ENCODE measurements at places on chromosomes 5 and 9. TPM values are rescaled to one million over a fixed set of nuclear protein-coding genes. Genes with fewer than 3 reads are reported as not detected.
A peak's percentile ranks its signal among the peaks of the same experiment; 100 is the strongest.

DNA sequence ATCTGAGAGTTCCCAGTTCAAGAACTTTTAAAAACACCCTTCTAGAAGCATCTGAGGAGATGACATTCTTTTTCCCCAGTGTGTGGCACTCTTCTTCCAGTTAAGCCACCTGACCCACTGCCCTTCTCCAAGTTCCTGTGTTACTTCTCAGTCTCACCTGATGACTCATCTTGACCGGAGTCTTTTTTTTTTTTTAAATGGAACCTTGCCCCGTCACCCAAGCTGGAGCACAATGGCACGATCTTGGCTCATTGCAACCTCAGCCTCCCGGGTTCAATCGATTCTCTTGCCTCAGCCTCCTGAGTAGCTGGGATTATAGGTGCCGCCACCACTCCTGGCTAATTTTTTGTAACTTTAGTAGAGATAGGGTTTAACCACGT is 224.1 kb upstream of the DAB2 start:
- ATAC-seq, result no peak

GRCh38 chr5:33801292-33801691 is 90.5 kb downstream of the ADAMTS12 start:
- ATAC-seq, result no peak

- no peak for ATAC-seq
These were observed 7.2 kb upstream of the TLR4 start for GRCh38 chr9:117697046-117697445.

DNA sequence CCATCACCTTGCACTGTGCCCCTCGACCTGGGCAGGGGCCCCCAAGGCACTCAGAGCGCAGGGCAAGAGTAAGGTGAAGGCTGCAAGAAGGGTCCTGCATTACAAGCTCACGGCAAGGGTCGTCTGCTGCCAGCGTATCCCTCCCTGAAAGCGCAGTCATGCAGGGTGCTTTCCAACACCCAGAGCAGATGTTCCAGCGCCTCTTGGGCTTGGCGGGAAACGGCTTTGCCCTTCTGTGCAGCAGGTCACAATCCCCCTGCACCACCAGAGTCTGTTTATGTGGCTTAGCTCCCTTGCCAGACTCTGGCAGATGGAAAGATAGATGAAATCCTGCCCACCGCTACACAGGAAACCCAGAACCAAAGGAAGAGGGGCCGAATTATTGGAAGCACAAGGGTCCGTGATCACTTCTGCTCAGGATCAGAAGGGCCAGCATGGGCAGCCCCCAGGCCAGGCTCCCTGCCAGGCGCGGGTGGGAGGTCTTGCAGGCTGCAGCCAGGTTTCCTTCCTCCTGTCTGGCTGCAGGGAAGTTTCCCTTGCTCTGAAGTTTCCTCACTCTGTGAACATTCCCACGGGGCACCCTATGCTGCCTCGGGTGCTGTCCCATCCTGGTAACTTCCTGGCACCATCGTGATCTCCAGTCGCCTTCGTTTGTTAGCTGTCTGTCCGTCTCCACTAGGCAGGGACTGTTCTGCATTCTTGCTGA is 132.2 kb downstream of the ZNF354C start:
- ATAC-seq, result no peak

GRCh38 chr5:160262151-160263074 is 33.1 kb downstream of the FABP6 start:
- ATAC-seq, result no peak

DNA sequence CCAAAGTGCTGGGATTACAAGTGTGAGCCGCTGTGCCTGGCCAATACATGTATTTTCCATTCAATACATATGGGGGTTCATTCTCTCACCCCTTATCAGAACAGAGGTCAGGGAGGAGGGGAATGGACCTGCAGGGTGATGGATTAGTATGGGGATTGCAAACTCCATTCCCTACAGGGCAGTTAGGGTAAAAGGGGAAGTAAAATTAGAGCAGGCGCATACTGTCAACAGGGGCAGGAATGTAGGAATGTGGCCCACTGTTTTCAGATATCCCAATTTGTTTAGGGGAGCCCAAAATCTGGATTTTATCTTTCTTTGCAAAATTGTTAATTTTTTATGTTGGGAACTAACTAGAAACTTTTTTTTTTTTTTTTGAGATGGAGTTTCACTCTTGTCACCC is 46.4 kb upstream of the SLC44A1 start:
- no peak for ATAC-seq

- no peak for ATAC-seq
These were observed 181.7 kb upstream of the CD180 start for GRCh38 chr5:67378256-67378655.

GRCh38 chr9:125505988-125506438 is 201.0 kb downstream of the MAPKAP1 start:
- no peak for ATAC-seq

DNA sequence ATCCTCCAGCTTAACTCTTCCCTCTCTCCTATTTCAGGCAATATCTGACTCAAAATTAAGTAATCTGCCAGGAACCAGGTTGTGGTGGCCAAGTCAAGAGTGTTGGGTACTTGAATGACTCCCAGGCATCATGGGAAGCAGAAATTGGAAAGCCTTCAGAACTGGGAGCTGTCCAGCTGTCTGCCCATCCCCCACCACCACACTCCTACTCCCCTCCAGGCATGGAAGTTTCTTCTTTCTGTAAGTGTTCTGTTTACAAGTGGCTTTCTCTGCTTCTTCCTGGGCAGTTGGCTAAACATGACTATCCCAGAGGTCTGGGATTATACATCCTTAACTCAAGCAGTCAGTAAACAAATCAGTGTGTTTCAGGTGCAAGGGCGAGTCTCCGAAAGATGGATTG is 14.6 kb upstream of the PBX3 start:
- ATAC-seq, result no peak

DNA sequence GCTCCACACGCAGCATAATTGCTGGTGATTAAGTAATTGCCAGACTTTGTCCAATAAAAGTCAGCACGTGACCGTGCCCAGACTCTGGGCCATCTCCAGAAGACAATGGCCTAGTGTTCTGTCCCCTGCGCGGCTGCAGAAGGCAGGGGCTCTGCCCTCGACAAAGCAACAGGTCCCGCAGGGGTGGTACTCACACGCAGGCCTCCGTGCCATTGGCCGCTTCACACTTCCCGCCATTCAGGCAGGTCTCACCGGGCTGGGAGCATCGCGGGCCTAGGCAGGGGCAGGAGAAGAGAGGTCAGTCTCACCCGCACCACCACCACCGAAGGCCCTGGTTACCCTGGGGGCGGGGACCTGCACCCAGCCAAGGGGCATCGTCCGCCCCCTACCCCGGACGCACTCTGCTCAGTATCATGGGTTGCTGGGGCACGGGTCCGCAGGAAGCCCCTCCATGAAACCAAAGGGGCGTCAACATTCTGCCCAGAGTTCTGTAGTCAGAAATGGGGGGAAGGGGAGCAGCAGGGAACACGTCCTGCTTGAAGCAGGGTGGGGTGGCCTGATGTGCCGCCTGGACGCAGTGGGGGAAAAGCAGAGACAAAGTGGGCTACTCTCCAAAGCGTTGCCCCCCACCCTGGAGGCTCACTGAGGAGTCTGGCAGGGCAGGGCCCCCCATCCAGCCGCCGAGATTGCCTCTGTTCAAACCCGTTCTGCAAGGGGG is 1.9 kb downstream of the NOTCH1 start:
- ATAC-seq, result no peak

DNA sequence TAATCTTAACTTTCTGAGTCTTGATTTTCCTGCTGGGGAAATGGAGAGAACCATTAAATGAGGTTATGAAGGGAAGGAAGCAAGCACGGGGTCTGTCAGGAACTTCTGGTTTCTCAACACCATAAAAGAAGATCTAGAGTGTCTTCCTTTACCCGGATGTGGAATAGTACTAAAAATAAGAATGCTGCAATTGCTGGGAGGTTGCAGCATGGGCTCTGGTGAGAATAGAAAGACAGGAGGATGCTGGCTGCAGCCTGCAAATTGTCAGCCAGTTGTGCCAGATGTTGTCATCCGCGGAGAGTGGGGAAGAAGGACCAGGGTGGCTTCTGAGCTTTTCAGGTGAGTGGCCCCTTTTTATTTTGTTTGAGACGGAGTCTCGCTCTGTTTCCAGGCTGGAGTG is 69.3 kb upstream of the STC2 start:
- ATAC-seq, result no peak

- no peak for ATAC-seq
These were observed 624.1 kb downstream of the ISL1 start for GRCh38 chr5:52007230-52007858.

- no peak for ATAC-seq
These were observed 24.6 kb downstream of the MEF2C start for GRCh38 chr5:88858392-88858791.

DNA sequence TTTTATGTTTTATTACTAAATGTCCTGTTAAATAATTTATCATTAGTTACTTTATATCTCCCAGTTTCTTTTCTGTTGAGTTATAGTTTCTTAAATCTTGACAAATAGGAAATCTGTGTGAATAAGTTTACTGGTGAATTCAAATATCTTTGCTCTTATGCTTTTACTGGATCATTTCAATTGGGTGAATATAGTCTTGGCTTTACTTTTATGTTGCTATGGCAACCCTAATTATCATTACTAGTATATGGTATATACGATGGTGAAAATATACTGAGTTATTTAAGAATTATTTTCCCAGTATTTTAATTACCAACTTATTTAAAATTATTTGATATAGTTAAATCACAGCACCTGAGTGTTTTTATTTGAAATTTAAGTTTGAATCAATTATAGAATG is 363.0 kb downstream of the CDH10 start:
- no peak for ATAC-seq

DNA sequence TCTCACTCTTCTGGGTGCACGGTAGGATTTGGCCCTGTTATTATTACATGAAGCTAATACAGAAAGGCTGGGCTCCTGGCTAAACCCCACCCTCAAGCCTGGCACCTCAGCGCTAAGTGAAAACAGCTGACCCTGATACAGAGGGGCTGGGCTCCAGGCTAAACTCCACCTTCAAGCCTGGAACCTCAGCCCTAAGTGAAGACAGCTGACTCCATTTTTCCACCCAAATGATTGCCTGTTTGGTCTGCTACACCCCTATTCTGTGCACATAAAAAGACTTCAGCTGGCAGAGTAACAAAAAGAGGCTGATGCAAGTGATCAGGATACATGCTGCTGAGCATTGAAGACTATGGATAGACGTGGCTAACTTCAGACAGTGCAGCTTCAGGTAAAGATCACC is 148.4 kb upstream of the CLINT1 start:
- no peak for ATAC-seq

DNA sequence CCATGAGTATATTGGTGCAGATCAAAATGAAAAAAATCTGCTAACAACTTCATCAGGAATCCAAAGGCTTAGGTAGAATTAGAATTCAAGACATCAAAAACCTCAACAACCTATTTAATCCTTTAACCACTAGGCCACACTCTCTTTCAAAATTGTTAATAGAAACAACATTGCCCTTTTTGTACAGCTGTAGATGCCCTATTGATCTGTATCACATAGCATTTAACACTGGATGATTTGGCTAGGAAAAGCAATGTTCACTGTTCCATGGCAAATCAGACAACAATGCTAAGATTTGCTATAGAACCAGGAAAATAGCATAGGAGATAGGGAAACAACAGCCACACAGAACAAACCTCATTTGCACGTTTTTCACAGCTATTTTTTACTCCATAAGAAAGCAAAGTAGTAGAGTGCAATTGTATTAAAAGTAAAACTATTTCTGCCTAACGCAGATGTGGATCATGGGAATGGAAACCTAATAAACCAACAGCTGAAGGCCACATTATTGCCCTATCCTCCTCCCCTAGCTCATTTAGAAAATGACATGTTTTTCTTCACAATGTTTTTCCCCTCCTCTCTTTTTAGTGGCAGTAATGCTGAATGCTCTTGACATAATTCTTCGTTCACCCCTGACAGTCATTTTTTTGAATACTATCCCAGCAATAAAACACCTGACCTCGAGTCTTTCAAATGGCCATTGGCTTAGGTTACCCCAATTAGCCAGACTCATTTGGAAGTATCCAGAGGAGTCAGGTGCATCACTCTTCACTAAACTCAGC is 373.0 kb upstream of the CCNH start:
- ATAC-seq, result no peak

- ATAC-seq, result no peak
These were observed 333.5 kb downstream of the EFNA5 start for GRCh38 chr5:107337281-107337680.

DNA sequence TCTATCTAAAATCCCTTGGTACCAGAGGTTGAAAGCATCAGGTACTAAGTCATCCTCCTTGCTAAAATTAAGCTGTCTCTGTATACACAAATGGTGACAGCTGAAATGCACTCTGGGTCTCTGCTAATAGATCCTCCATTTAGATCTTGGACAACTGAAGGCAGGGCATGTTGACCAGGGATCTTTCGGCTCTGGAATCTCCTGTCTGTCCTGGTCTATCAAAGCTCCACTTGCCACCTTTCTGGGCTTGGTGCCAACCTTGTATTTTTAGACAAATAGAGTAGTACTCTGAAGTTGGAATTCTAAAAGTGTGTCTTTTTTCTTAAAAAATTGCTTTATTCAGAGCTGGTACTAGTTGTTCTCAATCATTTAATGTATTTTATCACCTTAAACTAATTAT is 135.2 kb upstream of the HMHB1 start:
- ATAC-seq, result no peak

GRCh38 chr5:93789173-93790067 is 48.0 kb upstream of the POU5F2 start:
- ATAC-seq, result no peak

DNA sequence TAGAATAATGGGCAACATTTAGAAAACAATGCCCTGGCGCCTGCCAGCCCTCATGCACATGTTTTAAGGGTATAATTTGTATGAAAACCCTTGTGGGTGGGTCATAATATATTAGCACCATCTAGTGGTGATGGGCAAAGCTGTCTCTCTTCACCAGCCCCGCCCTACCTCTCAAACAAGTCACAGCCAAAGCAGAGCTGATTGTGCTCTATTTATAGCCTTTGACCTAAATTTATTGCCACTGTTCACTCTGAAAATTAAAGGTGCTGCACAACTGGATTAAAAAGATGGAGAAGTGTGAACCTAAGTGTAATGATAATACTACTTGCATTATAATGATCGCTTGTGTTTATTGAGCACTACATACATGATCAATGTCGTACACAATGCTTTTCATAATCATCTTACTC is 131.9 kb upstream of the ANKH start:
- peak; percentile 82 for ATAC-seq

GRCh38 chr9:75147638-75148037 is 59.3 kb downstream of the OSTF1 start:
- no peak for ATAC-seq

GRCh38 chr9:76302947-76303550 is 91.2 kb downstream of the RFK start:
- no peak for ATAC-seq

Gene KIAA1958
- 8.4 TPM for total RNA-seq

Gene CAPSL
- not detected for total RNA-seq

Gene EXOSC2
- total RNA-seq, result 15.9 TPM

Gene C5
- total RNA-seq, result 4.7 TPM

Gene PCDHB4
- total RNA-seq, result 5.6 TPM

Gene NR6A1
- total RNA-seq, result 0.40 TPM

Gene TGFBI
- 119 TPM for total RNA-seq

Gene RANBP3L
- 3.4 TPM for total RNA-seq

Gene GABRG2
- not detected for total RNA-seq

Gene FEM1C
- total RNA-seq, result 32.0 TPM

Gene ORM2
- total RNA-seq, result not detected

Gene TICAM2
- 4.7 TPM for total RNA-seq

Gene SPATA31A3
- total RNA-seq, result not detected

Measured in gastroesophageal sphincter (tissue), 4 donors.